Stimulated activated memory B cell treated with anti-CD40 and anti-IgM and Interleukin-4, amounts not matched to agents 10 μg/mL and 1 μg/mL and 100 μg/mL, for 72 hours (primary cell): ENCODE measurements at places on chromosomes 7 and 10.

- ATAC-seq, result no peak
Measured at GRCh38 chr10:20473023-20473760, 423.9 kb downstream of the NEBL start.

- ATAC-seq, result no peak
Measured at GRCh38 chr7:139629392-139630082, 106.1 kb downstream of the CLEC2L start.

DNA sequence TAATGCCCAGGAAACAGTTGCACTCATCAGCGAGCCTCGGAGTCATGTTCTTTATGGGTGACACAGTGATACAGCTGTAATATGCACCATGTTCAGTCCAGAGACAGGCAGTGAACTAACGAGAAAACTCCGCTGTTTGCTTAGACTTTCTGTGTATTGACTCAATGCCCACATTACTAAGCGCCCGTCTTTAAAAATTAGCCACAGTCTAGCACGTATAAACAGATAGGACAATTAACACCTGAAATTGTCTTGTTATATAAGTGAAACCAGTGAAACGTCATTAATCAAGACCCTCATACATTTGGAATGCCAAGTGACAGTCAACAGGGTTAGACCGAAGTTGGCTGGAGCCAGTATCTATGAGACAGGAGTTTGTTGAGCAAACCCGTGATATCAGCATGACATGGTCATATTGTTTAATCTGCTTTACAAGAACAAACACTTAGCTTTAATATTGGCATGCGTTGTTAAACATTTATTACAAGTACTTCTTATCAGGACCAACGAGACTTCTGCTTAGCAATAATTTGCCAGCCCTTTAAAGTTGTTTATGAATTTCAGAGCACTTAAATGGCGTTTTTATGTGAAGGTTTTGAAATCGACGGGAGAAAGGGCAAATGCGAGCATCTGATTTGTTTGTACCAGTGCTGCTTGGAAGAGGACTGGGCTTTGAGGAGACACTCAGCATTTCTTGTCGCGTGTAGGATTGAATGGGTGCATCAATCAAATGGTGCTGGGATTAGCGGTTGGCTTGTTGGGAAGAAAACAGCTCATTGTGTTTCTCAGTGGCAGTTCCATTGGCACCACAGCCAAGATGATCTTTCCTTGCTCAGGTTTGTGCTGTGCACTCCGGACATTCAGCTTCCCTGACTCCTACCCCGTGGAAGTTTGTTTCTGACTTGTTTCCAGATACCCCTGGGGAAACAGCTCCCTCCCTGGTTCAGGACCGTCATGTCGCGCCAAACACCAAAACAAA, 56.3 kb downstream of the CAMK1D start:
- no peak for ATAC-seq

DNA sequence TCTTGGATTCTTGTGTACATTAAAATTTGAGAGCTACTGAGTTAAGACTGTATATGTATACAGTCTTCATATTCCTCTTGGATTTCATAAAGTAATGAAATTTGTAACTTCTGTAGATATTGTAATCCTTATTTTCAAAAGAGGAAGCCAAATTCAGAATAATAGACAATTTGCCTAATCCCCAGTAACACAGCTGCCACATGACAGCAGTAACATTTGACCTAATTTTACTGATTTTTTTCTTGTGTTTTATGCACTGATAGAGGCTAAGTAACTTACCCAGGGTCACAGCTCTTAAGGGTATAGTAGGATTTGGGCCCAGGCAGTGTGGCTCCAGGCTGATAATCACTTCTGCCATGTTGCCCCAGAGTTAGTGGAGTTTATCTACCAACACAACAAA, 40.4 kb upstream of the IL6 start:
- ATAC-seq, result no peak

DNA sequence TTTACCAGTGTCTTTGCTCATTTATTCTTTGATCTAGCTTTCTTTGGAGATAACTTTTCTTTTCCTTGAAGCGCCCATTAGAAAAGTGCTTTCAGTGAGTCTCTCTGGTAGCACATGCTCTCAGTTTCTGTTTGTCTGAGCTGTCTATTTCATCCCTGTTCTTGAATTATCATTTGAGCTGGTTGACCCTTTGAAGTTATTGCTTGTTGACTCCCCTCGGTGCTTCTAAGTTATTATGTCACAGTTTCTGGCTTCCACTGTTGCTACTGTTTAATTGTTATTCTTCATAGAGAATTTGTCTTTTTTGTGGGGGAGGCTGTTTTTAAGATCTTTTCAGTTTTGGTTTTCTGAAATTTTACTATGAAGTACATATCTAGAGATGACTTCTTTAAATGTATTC, 11.4 kb upstream of the PRF1 start:
- ATAC-seq, result no peak

GRCh38 chr7:87328281-87328680, 17.2 kb upstream of the CROT start:
- ATAC-seq, result no peak

- no peak for ATAC-seq
Measured at GRCh38 chr7:70720191-70720873, 411.6 kb upstream of the GALNT17 start.

DNA sequence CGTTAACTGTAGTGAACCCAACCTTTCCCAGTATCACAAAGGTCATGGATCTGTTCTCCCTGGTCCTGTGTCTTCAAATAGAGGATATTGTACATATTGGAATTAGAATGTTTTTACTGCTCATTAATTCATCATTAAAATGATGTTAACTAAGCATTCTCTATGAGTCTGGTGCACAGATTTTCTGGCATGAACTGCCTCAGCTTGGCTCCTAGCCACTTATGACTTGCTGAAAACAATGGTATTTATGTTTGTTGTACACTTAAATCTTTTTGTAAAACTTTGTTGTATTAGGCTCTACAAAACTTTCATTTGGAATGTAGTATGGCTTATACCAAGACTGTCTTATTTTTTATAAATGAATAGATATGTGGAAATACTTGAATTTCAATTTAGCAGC, 329.4 kb downstream of the TFEC start:
- no peak for ATAC-seq

DNA sequence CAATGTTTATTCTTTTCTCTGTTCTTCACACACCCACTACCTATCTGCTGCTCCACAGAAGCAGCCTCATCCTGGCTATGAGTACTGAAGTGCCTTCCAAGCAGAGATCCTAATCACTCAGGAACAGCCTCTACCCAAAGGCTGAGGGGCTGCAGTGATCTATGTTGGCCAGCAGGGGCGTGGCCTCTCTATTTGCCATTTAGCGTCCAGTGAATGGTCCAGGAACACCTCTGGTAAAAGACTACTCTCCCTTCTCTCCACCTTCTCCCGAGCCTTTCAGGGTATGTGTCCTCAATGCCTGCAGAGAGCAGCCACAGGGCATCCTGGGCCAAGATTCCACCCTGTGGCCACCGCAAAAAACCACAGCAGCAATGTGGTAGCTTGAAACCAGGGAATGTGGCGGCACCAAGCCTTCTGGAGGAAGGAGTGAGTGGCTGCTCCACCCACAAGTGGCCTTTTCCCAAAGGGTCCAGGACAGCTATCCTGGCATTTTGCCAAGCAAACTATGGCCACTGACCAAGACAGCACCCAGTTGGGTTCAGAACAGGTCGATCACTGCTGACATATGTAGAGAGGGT, 70.9 kb downstream of the SYPL1 start:
- no peak for ATAC-seq

GRCh38 chr10:116952729-116953128, 52.3 kb downstream of the SHTN1 start:
- ATAC-seq, result no peak

GRCh38 chr10:52463826-52464225, 149.7 kb downstream of the DKK1 start:
- no peak for ATAC-seq

DNA sequence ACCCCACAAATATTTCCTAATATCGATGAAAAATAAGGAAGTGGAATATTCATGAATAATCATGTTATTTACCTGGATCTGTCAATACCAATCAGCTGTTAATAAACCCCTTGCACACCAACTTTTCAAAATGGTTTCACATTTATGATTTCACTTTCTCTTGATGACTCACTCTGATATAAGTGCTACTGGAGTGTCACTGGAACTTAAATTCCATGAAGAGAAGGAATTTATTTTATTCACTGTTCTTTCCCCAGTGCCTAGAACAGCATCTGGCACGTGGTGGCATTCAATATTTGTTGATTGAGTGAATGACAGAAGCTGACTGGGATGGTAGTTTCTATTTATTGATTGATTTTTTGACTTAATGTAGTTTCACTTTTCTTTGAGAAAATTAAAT, 3.5 kb upstream of the ENO4 start:
- no peak for ATAC-seq

- ATAC-seq, result no peak
Measured at GRCh38 chr7:156496865-156497264, 143.7 kb upstream of the RNF32 start.

DNA sequence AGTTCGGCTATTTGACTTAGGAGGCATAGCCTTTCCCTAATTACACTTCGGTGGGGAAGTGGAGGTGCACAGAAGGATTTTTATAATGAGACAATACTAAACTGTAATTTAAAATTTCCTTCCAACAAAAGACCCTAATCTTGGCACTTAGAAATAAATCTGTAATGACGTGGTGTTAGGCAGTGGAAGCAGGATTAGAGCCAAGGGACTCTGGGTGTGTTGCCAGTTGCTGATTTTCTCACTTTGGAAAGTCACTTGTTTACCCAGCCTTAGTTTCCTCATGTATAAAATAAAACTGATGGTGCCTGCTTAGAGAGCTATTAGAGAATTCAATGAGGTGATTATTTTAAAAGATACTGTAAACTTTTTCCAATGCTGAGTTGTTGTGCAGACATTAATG, 287.2 kb downstream of the AUTS2 start:
- no peak for ATAC-seq
